GM04503 (cell line): ENCODE measurements at places on chromosomes 6 and 20.
A peak's percentile ranks its signal among the peaks of the same experiment; 100 is the strongest.

DNA sequence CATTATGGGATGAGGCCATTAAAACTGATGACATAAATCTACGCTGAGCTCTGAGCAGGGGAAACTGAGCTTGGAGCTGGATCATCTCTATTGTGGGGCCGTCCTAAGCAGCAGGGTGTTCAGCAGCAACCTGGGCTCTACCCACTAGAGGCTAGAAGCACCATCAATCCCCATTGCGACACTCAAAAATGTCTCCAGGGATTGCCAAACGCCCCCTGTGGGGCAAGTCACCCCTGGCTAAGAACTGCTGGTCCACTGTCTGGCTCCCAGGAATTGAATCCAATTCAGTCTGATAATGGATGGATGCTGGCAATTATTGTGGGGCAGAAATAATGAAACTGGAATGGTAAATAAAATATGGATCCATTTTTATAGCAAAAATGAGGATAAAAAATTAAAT lies 38.2 kb downstream of the PMEPA1 start:
- no peak for DNase-seq

DNA sequence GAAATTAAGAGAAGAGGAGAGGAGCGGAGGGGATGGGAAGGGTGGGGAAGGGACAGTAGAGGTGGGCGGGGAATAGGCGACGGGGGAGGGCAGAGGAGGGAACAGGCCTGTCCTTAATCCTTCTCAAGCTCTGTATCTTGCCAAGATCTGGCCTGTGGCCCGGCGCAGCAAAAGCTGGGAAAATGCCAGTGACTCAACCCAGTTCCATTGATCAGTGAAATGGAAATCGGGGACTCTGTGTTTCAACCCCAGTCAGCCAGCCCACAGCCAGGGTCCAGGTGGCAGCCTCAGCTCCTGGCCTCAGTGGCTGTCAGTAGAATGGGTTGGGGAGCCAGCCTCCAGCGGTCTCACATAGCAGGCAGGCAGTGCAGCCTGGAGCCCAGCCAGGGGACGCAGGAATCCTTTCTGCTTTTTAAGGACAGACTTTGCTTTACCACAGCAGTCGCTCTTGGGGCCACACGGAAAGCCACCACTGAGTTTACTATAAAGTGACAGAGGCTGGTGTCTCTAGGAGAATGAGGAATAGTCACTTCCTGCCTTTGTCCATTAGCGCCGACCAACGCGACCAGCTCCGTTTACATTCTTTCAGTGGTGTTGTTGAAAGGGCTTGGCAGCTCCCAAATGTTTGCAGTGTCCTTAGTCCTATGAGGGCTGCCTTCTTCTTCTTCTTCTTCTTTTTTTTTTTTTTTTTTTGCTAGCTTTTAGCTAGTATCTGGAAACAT lies 128.0 kb downstream of the RIN2 start:
- DNase-seq, result peak; percentile 44

DNA sequence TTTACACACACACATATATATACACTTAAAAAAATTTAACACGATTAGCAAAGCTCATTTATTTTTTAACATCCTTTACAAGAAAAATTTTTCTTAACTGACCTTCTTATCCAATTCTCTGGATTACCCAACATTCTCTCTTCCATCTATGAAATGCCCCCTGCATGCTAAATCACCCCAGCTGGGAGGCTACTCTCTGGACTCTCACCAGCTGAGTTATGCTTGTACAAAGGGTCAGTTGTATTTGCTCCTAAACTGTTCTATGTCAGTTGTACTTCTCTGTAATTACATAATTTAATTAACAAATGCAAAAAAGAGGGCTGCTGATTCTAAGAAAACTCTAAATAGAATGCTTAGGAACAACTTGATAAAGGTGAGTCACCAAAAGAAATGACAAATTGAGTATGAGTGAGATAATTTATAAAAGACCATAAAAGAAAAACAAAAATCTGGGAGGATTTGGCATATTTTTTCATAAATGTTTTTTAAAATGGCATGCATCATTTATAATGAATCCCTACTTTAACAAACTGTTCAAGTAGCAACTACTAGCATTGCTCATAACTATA lies 120.5 kb downstream of the KIF13A start:
- DNase-seq, result no peak

GRCh38 chr6:162711376-162711775 lies 16.2 kb downstream of the PRKN start:
- no peak for DNase-seq

DNA sequence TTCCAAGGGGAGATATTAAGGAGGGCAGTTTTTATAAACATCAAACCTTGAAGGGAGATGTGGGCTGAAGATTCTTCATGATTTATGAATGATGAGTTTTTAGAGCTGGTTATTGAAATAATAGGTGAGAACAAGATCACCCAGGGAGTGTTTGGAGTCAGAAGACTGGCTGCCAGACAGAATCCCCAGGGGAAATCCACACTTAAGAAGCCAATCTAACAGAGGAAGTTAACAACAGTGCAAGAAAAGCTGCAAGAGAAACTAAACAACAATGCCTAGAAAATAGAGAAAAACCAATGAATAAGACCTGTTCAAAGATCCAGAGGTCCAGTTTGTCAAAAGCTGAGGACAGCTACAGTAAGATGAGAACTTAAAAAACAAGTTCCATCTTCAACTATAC lies 167.9 kb upstream of the MAN1A1 start:
- DNase-seq, result no peak

DNA sequence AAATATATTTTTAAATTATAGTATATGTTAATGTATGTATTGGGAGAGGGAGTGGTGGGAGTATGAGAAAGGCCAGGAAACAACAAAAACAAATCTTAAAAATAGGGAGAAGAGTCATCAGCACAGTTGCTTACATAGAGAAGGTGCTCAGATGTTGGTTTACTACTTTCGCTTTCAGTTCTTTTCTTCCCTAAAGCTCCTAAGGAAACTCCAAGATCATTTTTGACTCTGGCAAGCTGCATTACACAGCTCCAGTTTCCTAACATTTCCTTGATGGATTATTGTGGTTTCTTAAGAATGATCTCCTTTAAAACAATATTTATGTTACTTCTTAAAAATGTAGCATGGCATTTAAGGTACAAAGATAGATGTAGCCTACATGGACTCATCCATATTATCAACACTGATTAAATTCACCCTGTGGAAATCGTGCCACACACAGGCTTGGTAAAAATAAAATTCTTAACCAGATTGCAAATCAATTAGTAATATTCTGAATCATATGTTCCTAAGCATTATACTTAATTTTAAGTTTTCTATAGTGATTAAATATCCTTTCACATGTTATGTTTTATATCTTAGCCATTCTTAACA lies 118.0 kb upstream of the MAN1A1 start:
- DNase-seq, result no peak

DNA sequence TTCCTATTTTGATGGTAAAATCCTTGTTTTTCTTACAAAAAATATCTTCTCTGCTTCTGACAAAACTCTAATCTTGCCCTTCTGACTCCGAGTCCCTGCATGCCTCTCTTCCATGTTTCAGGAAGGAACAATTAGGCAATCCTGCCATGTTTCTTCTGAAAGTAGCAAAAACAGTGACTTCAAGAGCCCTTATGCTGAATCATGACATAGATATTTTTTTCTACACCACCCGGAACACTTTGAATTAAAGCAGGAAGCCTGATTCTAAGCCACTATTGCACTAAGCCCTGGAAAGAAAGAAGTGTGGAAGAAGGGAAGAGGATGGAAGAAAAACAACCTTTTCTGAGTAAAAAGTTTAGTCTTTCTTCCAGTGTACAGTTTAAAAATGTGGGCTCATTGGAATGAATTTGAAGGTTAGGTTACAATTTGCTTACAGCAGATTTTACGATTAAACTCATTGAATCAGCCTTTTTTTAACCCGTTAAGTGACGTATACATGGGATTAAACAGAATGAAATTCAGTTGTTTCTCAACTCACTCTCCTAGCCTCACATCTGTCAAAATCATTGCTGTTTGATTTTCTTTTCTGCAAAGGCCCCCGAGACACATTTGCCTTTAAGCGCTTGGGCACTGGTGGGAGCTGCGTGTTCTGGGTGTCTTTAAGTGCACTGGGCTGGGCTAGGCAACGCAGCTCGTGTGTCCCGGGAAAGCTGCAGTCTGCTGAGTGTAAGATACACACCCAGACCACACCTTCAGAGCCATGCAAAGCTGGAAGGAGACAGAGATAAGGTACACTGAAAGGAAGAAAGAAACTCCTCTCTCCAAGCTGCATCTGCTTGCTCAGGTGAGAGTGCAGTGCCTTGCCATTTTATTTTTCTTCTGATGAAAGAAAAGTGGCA lies 159.4 kb upstream of the CITED2 start:
- DNase-seq, result peak; percentile 80

DNA sequence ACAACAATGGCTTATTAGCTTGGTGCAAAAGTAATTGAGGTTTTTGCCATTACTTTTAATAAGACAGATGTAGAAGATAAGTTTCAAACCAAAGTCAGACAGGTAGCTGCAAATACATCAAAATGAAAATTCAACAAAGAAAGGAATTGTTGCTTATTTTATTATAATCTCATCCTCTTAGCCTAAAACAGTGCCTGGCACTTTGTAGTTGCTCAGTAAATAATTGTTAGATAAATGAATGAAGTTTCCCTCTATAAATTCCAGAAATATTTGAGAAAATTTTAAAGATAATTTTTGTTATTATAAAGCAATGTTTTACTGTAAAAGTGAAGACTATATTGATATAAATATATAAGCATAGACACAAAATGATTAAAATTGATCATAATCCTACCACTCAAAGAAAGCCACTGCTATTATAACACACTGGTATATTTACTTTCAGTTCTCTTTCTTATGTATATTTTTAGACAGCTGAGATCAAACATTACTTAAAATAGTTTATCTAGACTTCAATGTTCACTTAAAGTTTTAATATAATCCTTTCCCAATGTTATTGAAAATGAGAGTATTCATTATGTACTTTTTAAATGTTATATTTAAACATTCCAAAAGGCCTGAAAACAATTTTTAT lies 42.5 kb downstream of the SESN1 start:
- no peak for DNase-seq

GRCh38 chr20:7180256-7181045 lies 413.0 kb downstream of the BMP2 start:
- DNase-seq, result no peak

GRCh38 chr6:3708540-3708939 lies 43.0 kb downstream of the PXDC1 start:
- no peak for DNase-seq

GRCh38 chr6:134058622-134059366 lies 6.4 kb upstream of the SLC2A12 start:
- DNase-seq, result no peak

GRCh38 chr6:121695329-121695728 lies 259.9 kb downstream of the GJA1 start:
- no peak for DNase-seq

DNA sequence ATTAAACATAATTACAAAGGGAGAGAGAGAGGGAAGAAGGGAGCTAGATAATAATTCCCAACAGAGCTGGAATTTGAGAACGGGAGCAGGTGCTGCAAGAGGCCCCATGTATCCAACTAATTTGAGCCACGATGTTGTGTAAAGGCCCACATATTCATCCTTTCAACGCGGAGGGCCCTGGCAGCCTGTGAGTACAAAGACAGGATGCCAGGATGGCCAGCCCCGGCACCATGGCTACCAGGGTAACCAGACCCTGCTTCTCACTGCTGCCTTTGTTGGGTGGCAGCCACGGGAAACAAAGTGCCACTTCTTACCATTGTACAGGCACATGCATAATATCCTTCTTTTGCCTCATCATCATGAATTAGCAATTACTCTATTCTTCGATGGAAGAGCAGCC lies 492.0 kb upstream of the NRSN1 start:
- DNase-seq, result no peak

- no peak for DNase-seq
Measured at GRCh38 chr20:47243532-47244305, 112.8 kb downstream of the ZMYND8 start.

- no peak for DNase-seq
Measured at GRCh38 chr20:13331536-13331935, 110.5 kb downstream of the ISM1 start.

GRCh38 chr20:5267092-5267491 lies 49.7 kb downstream of the PROKR2 start:
- no peak for DNase-seq

- DNase-seq, result no peak
Measured at GRCh38 chr6:119890470-119890869, 540.9 kb upstream of the MAN1A1 start.

DNA sequence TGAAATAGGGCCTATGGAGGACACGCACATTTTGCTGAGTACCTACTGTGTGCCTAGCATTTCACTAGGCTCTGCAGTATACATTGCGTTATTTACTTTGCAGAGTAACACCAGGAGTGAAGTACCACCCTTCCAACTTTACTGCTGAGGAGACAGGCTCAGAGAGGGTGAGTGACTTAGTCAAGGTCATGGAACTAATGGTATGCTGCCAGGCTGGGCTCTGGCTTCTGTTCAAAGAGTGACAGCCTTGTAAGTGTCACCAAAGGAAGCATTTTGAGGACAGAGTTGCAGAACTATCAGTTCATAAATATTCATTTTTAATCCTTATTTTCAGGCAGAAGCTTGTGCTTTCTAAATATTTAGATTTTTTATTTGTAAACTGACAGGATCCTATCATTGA lies 754.9 kb upstream of the CHD6 start:
- DNase-seq, result no peak

- DNase-seq, result peak; percentile 55
Measured at GRCh38 chr20:58850693-58851174, at the start of gene GNAS-AS1. TSS of gene GNAS-AS1 (minus strand) at chr20:58850902.

- DNase-seq, result peak; percentile 18
Measured at GRCh38 chr6:100549406-100550167, 84.9 kb upstream of the SIM1 start.

GRCh38 chr6:36888115-36888643 lies 2.4 kb downstream of the C6orf89 start:
- DNase-seq, result no peak

DNA sequence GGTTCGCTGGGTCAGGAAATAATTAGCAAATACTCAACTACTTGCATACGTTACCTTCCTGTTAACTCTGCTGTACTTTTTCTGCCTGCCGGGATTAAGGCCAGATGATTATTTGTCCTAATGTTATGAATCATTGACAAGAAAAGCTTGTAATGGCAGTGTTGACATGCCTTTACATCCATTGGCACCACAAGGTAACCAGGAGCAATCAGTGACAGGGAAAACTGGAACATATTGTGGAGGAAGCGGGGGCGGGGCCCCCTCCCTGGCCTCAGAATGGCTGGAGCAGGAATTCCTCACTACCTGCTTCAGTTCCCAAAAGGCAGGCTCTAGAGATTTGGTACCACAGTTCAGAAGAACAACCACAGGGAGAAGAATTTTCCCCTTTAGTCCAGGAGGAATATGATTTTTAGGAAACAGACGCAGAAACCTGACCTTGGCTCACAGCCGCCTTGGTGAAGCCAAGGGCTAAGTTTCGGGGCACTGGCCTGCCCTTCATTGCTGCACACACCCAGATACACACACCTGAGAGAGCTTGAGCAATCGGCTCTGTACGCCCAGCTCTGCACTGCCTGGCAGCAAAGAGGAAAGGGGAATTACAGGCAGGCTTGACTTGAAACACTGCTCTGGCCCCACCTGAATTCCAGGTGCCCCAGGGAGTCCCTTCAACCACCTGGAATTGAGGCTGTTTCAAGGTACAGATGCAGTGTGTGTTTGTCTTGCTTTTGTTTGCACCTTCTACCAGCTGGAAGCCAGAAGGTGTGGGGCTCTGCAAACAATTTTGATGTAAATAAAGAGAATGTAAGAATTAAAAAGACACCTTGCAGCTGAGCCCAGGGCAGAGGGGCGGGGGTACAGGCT lies 89.8 kb downstream of the MYB start:
- DNase-seq, result no peak
